Cardiac muscle cell (in vitro differentiated cells and primary cell): ENCODE measurements at places on chromosomes 2 and 18.

- no peak for DNase-seq
Observed at GRCh38 chr18:75304678-75305557, 94.3 kb downstream of the TSHZ1 start.

DNA sequence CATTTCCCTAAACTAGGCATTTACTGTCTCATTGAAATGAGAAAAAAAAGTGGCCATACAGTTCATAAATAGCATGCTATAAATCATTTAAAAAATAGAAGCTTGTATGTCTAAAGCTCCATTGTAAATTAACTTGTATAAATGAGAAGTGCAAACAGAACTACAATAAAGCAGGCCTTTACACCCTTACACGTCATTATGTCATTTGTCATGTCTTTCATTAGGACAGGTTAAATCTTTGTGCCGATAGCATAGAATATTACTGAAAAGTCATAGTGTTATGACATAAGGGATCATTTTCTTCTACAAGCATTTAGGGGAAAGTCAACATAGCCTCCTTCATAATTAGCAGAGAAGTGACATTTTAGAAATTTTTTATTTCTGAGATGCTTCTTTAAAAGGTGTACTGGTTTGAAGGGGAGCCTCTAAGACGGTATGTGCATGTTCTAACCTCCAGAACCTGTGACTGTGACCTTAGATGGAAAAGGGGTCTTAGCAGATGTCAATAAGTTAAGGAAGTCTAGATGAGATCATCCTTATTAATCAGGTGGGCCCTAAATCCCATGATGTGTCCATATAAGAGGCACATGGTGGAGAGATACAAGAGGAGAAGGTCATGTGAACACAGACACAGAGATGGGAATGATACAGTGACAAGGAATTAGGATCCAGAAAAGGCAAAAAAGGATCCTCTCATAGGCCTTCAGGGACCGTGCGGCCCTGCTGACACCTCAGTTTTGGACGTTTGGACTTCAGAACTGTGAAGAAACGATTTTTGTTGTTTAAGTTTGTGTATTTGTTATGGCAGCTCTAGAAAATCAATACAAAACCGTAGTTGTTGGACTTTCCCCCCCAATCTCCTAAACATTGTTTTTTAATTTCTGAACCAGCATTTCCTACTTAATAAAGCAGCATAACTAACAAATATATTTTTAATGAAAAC, 863.7 kb downstream of the MBD2 start:
- no peak for DNase-seq

DNA sequence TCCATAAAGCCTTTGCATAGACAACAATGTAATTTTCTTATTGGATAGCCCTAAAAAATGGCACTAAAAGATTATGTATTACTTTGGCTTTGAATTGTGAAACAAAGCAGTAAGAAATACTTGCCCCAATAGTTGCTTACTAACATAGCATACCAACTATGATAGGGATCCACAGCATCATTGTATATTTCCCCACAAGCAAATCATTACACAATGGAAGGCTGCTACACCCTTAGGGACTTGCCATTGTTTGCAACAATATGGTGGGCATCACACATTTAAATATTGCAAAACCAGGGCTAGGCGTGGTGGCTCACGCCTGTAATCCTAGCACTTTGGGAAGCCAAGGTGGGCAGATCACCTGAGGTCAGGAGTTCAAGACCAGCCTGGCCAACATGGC, 74.4 kb downstream of the CACNB4 start:
- DNase-seq = no peak

DNA sequence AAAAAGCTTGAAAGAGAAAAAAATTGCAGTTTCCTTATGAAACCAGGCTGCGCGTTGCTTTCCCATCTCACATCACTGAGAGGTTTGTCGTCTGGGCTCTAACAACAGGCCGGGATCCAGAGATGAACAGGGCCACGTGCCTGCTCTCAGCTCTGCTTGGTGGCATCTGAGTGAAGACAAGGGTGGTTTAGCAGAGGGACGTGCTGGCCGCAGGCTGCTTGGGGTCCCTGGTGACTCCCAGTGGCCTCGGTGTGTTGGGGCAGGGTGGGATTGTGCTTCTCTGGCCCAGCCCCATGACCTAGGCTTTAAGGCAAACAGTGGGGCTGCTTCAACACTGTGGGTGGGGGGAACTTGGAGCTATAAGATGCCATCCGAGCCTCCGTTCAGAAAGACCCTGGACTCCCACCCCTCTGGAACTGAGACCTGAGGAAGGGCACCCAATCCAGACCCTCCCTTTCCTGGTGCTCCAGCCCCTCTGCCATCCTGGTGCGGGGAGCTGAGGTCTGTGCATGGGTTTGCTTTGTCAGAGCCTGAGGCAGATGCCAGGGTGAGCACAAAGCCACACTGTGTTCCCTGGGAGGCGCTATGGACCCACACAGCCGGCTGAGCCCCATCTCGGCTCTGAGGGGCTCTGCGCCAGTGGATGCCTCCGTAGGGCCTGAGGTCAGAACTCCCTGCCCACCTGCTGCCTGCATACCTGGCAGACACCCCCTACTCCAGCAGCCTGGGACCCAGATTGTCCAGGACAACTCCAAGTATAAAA, 18.4 kb upstream of the HPCAL1 start:
- DNase-seq = no peak

DNA sequence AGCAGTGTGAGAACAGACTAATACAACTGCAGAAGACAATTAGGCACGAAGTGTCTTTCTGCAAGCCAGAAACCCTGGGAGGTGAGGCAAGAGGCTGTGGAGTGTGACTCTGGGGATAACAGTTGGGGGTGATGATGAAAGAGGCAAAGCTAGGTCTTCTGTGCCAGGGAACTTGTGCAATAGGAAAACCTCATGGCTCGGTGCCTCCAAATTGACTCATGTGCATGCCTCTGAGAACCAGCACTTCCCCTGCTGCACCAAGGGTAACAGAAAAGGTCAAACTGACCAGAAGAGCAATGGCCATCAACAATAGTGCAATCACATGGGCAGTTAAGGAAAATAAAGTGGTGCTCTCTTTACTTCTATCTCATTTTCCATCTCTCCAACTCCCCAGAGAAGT, 136.4 kb downstream of the SCG2 start:
- no peak for DNase-seq

DNA sequence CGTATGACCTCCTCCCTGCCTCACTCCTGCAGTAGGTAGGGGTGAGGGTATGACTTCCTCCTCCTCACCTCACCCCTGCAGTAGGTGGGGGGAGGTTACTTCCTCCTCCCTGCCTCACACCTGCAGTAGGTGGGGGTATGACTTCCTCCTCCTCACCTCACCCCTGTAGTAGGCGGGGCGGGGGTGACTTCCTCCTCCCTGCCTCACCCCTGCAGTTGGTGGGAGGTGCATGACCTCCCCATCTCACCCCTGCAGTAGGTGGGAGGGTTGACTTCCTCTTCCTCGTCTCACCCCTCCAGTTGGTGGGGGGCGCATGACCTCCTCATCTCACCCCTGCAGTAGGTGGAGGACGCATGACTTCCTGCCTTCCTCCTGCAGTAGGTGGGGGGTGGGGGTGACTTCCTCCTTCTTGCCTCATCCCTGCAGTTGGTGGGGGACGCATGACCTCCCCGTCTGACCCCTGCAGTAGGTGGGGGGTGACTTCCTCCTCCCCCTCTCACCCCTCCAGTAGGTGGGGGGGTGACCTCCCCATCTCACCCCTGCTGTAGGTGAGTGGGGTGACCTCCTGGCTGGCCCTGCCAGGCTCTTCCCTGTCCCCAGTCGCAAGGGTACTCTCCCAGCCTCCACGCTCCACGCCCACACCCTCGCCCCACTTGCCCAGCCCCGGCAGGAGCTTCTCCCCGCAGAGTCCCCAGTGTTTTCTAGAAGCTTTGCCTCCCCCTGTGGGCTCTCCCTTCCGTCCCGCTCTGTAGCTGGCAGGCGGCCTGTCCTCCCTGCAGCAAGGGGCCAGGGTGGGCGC, 39.3 kb downstream of the TSHZ1 start:
- no peak for DNase-seq

DNA sequence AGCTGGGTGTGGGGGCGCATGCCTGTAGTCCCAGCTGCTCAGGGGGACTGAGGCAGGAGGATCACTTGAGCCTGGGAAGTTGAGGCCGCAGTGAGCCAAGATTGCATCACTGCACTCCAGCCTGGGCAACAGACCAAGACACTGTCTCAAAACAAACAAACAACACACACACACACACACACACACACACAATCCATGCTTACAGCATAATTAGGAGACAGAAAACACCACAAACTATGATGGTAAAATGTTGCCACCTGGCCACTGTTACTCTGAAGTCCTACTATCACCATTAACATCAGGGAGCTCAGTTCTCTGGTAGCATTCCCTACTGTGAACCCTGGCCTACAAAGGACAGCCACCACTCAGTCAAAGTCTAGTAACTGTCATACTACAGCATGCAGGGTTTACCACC, 18.3 kb downstream of the DNPEP start:
- peak; percentile 85 for DNase-seq

GRCh38 chr18:50711386-50711785, 108.4 kb downstream of the MRO start:
- DNase-seq = no peak
